ENCODE measurements at places on chromosomes 7 and 10. TPM values are rescaled to one million over a fixed set of nuclear protein-coding genes. Genes with fewer than 3 reads are reported as not detected.

Gene CALHM3
- total RNA-seq = 0.38 TPM

Gene NPY
- not detected for total RNA-seq

Gene OR2A12
- total RNA-seq = not detected

Gene TMEM178B
- total RNA-seq = 1.1 TPM

Gene MCMBP
- 70.9 TPM for total RNA-seq

Gene GNGT1
- not detected for total RNA-seq

Gene CPA4
- 6.8 TPM for total RNA-seq

Gene LRRC18
- total RNA-seq = not detected

Gene PCLO
- 1.2 TPM for total RNA-seq

Gene SPDYE9
- not detected for total RNA-seq

Gene NODAL
- not detected for total RNA-seq

Gene PLXDC2
- not detected for total RNA-seq

Gene PRSS37
- total RNA-seq = not detected

Gene SCART1
- total RNA-seq = 0.24 TPM

Gene SPDYE16
- total RNA-seq = not detected

Gene KEL
- total RNA-seq = not detected

Gene TAS2R3
- not detected for total RNA-seq

Gene PUS7
- total RNA-seq = 22.6 TPM

Gene LRRN3
- not detected for total RNA-seq

Gene AKR1C8
- 0.21 TPM for total RNA-seq

Gene SPAG6
- total RNA-seq = not detected

Gene LUC7L2
- 40.9 TPM for total RNA-seq

Gene DGKB
- not detected for total RNA-seq

Gene CALY
- 0.77 TPM for total RNA-seq

Gene CDC123
- total RNA-seq = 136 TPM

Gene WDR86
- 0.19 TPM for total RNA-seq

Gene STEAP1B
- total RNA-seq = not detected

Gene EBLN1
- total RNA-seq = not detected

Gene GPC2
- 1.1 TPM for total RNA-seq

Gene PLEKHS1
- 0.07 TPM for total RNA-seq

Gene RNF148
- not detected for total RNA-seq

Gene SGCE
- total RNA-seq = 55.7 TPM

Gene IQUB
- not detected for total RNA-seq

Gene TRIM4
- total RNA-seq = 26.3 TPM

Gene ZNF679
- not detected for total RNA-seq

Gene FAM131B
- 0.50 TPM for total RNA-seq

Gene NME8
- not detected for total RNA-seq

Gene IFIT3
- total RNA-seq = 7.0 TPM

Gene VSTM4
- 0.36 TPM for total RNA-seq

Gene SPDYE8
- total RNA-seq = not detected

Gene SPDYE6
- not detected for total RNA-seq

Gene KCNH2
- 0.37 TPM for total RNA-seq

Gene DDC
- 0.96 TPM for total RNA-seq

Gene LRRTM3
- not detected for total RNA-seq

Gene POLR2J2
- 0.21 TPM for total RNA-seq

Gene PNLIPRP3
- total RNA-seq = not detected

Gene HHEX
- total RNA-seq = 12.5 TPM

Gene PAPOLB
- total RNA-seq = not detected

Gene IMPDH1
- 86.0 TPM for total RNA-seq

Gene ZNF804B
- not detected for total RNA-seq

Gene FEZF1
- not detected for total RNA-seq

Measured in A549 treated with RU486 at 1 μM for 4 hours (cell line).